ENCODE measurements at places on chromosomes 7 and 10.

DNA sequence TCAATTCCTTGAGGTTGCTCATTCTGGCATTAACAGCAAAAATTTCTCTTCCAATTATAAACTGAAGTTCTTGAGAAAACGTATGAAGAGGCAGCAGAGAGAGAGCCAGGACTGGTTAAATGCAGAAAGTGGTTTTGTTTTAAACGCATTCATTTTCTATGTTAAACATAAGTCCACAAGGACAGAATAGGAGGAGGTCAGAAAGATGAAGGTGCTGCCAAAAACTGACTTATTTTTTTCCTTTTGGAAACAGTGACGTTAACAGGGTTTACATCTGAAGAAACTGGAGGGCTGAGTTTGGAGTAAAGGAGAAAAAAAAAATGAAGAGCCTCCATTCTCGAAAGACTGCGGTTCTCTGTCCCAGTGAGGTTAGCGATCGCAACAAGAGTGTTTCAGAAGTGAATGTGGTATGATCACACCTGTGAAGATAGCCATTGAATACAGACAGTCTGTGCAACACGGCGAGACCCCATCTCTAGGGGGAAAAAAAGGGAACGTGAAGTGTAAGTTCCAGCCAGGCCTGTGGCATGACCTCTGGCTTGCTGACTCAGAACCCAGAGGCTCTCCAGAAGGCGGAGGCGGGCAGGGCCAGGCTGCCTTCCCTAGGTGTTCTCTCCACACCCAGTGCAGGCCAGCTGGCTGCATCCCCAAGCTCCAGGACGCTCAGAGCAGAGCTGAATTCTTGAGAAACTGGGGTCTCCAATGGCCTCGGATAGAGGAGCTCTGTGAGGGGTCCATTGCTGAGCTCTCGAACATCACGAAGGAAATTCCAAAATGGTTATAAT is 84.0 kb downstream of the CHST15 start:
- no peak overlapping the region for H3K27ac ChIP-seq
- H3K4me3 ChIP-seq: no peak overlapping the region
- no peaks in the 10 kb centered on the region for H3K27me3 ChIP-seq

- no peaks in the 10 kb centered on the region for H3K27me3 ChIP-seq
- no peak for DNase-seq
- H3K36me3 ChIP-seq: no peaks in the 10 kb centered on the region
- no peak overlapping the region for H3K27ac ChIP-seq
Measured at GRCh38 chr10:12636571-12636970, 287.2 kb downstream of the CAMK1D start.

- no peaks in the 10 kb centered on the region for H3K4me1 ChIP-seq
- H3K27ac ChIP-seq: no peak overlapping the region
- peaks cover 13% of the 10 kb centered on the region for H3K27me3 ChIP-seq
- no peak overlapping the region for H3K4me3 ChIP-seq
- no peaks in the 10 kb centered on the region for H3K36me3 ChIP-seq
Measured at GRCh38 chr10:7513455-7513854, 102.6 kb upstream of the SFMBT2 start.

DNA sequence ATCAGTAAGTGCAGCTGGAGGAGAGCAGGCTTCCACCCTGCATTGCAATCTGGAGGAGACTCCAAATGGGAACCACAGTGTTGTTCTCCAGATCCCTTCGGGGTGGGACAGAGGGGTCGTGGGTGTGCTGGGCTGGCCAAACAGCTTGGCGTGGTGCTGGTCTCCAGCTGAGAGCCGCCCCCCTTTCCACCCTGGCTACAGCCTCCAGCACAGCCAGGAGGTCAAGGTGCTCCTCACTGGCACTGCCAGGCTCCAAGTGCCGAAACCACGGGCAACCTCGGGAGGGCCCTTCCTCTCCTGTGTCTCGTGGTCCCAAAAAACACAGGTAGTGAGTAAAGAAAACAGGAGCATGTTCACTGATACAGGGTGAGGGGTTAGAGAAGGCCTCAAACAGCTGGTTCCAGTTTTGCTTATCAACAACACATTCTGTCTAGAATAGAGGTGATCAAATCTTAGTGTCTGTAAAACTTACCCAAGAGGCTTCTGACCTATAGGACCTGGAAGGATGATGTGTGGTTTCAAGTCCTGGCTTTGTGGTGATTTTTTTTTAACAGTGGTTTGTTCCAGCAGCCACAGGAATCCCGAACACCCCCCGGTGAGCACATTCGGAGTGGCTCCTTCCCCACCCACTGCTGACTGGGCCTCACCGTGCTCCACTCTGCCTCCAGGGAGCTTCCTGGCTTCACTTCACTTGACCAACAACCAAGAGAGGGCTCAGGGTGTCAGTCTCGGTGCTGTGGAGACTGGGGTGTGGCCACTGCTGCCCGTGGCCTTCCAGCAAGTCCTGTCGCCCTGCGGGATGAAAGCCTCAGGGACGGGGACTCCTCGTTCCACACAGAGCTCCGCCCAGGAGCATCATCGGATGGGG is 31.2 kb upstream of the EN2 start:
- peaks cover 100% of the 10 kb centered on the region for H3K27me3 ChIP-seq
- no peaks in the 10 kb centered on the region for H3K4me1 ChIP-seq
- no peak overlapping the region for H3K27ac ChIP-seq
- no peak overlapping the region for H3K4me3 ChIP-seq

DNA sequence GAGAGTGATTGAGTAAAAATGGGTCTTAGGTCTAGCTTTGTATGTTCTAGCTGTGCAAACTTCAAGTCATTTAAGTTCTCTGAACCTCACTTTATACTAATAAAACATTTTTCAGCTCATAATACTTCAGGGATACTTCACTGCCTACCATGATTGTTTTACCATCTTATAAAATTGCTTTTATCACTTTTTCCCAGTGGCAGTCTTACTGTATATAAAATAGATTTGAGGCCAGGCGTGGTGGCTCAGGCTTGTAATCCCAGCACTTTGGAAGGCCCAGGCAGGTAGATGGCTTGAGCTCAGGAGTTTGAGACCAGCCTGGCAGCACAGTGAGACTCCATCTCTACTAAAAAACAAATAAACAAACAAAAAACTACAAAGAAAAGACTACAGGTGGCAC is 17.4 kb downstream of the FGL2 start:
- no peaks in the 10 kb centered on the region for H3K4me1 ChIP-seq
- no peaks in the 10 kb centered on the region for H3K27me3 ChIP-seq
- H3K27ac ChIP-seq: no peak overlapping the region
- no peak overlapping the region for H3K4me3 ChIP-seq
- H3K36me3 ChIP-seq: no peaks in the 10 kb centered on the region
- DNase-seq: no peak

GRCh38 chr7:26857506-26858240 is 6.7 kb downstream of the SKAP2 start:
- no peak overlapping the region for H3K27ac ChIP-seq
- peaks cover 53% of the 10 kb centered on the region for H3K4me1 ChIP-seq
- no peak for DNase-seq

GRCh38 chr10:35092851-35093250 is 2.7 kb upstream of the CUL2 start:
- no peaks in the 10 kb centered on the region for H3K27me3 ChIP-seq
- H3K4me3 ChIP-seq: no peak overlapping the region
- no peak for DNase-seq
- H3K36me3 ChIP-seq: no peaks in the 10 kb centered on the region
- H3K27ac ChIP-seq: no peak overlapping the region

Data from PC-9 (cell line).